Stimulated activated CD8-positive, alpha-beta memory T cell treated with anti-CD3 and anti-CD28 coated beads, Interleukin-15, amount 100 ng/mL, for 48 hours (primary cell): ENCODE measurements at places on chromosomes 1 and 21.

DNA sequence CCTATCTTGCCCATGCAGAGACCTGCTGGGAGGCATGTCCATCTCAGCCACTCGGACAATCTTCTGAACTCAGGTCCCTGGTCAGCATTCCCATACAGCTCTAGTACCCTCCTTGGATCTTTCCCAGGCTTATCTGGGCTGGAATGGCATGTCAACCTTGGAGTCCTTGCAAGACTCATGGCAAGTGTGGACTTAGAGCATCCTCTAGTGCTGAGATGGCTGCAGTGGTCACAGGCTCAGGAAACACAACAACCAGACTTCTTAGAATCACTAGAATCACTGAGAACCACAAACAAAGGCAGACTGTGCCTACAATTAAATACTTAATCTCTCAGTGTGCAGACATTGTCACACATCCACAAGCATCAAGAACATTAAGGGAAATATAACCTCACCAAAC, 73.1 kb upstream of the TSHB start:
- DNase-seq, result no peak

DNA sequence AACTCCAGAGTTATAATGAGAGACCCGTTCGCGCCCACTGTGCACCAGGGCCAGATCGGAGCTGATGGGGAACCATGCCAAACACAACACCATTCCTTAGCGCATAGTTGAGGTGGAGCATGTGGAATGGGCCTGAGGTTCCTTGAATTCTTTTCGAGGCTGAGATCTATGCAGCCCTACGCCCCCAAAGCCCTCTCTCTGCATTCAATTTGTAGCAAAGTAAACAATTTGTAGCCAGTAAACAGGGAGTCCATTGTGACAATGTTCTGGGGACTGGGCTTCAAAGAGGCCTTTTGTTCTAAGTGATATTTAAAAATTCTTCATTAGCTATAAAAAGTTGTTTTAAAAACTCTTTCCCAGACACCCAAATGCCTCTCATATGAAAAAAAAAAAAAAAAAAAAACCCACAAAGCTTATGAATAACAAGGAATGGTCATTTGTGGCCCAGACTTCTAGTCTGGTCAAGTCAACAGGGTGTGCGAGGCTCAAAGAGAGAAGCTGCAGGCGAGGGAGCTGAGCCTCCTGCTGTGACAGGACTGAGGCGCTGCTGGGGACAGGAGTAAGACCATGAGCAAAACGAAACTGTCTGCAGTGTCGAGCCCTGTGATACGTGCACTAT, 30.6 kb upstream of the KCNE2 start:
- no peak for DNase-seq

- peak; percentile 34 for DNase-seq
These were observed 569 bp upstream of the WARS2 start for GRCh38 chr1:119141020-119141424.

GRCh38 chr1:156106624-156107488, 7.7 kb upstream of the LMNA start:
- DNase-seq, result no peak

- DNase-seq, result no peak
These were observed 90.1 kb upstream of the SLC25A33 start for GRCh38 chr1:9449110-9449627.

- no peak for DNase-seq
These were observed 54.5 kb upstream of the LHX8 start for GRCh38 chr1:75079538-75080290.

DNA sequence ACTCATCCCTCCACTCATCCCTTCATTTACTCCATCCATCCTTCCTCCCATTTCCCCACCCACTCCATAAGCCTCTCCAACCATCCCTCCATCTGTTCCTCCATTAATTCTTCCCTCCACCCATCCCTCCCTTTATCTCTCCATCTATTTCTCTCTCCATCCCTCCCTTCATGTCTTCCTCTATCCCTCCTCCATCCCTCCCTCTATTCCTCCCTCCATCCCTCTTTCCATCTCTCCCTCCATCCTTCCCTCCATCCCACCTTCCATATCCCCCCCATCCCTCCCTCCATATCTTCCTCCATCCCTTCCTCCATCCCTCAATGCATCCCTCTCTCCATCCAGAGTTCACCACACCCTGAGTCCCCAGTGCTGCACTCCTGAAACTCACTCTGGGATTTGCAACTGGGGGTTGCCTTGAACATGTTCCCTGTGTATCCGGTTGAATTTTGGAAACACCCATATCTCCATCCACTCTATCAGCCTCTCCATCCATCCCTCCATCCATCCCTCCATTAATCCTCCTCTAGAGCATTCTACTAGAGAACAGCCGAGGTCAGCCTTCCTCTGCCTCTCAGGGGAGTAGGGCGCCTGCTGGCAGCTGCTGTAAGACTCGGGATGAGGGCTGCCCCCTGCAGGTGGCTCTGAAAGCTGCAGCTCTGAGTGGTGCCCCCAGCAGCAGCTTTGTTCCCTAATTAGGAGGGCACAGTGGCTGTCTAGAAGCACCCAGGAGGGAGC, 39.4 kb downstream of the ABCG1 start:
- DNase-seq, result peak; percentile 64
